ENCODE measurements at places on chromosomes 1 and 21.

- no peak for DNase-seq
Observed at GRCh38 chr21:38136201-38136600, 120.6 kb upstream of the KCNJ15 start.

DNA sequence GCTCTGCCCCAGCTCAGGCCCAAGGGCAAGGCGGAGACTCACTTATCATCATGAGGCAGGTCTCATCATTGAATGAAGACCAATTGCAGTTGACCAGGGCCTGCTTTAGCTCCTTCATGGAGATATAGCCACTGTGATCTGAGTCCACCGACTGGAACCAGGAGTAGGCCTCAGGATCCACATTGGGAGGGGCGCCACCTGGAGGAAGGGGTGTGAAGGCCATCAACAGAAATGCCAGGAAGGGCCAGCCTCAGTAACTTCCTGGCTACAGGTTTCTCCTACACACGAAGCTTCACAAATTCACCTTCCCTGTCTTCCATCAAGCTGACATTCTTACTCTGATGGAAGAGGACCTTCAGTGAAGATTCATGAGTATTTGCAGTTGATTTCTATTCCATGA lies 11.6 kb downstream of the PEF1 start:
- peak; percentile 30 for DNase-seq

- DNase-seq: no peak
Observed at GRCh38 chr1:93703643-93704042, 22.0 kb upstream of the BCAR3 start.

- DNase-seq: no peak
Observed at GRCh38 chr1:190067592-190067991, 410.1 kb downstream of the BRINP3 start.

DNA sequence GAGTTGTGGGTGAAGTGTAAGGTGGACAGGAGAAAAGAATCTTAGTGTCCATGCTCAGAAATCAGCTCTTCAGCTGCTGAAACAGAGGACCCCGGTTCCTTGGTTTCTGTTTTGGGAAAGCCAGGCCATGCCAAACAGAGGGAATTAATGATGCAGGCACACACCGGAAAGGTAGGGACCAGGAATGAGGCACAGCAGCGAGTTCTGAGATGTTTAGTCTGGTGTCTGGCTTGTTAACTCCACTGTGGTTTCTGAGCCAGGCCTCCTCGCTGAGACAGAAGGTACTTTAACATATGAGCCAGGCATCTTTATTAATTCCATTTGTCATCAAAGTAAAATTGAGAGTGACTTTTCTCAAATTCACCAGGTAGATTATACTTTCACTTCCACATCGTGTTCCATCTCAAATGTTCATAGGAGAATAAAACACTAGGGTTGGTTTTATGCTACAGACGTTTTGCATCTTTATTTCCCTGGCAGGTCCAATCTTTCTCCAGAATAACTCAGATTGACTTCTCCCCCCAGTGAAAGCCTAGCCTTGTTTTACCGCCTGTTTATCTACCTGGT lies 23.5 kb downstream of the LRRC8D start:
- DNase-seq: peak; percentile 30

Measured in stimulated activated CD4-positive, alpha-beta T cell treated with anti-CD3 and anti-CD28 coated beads, Interleukin-2, amount 100 ng/mL, for 48 hours (primary cell).